ENCODE measurements at places on chromosomes 13 and 19.

- no peaks in the 10 kb centered on the region for H3K27me3 ChIP-seq
- peaks cover 8% of the 10 kb centered on the region for H3K36me3 ChIP-seq
- no peak overlapping the region for H3K27ac ChIP-seq
- DNase-seq, result no peak
- H3K4me1 ChIP-seq, result peaks cover 41% of the 10 kb centered on the region
Measured at GRCh38 chr19:928471-929202, 2.8 kb downstream of the ARID3A start.

GRCh38 chr13:82681535-82681934 lies 1200.7 kb downstream of the SLITRK1 start:
- H3K36me3 ChIP-seq, result no peaks in the 10 kb centered on the region
- DNase-seq, result no peak
- no peaks in the 10 kb centered on the region for H3K27me3 ChIP-seq
- no peak overlapping the region for H3K4me3 ChIP-seq

GRCh38 chr13:24617256-24618010 lies 62.8 kb upstream of the ATP12A start:
- no peaks in the 10 kb centered on the region for H3K27me3 ChIP-seq
- no peak overlapping the region for H3K4me3 ChIP-seq
- no peaks in the 10 kb centered on the region for H3K4me1 ChIP-seq
- no peak for DNase-seq

GRCh38 chr13:64528838-64529237 lies 2701.3 kb downstream of the PCDH9 start:
- H3K4me3 ChIP-seq, result no peak overlapping the region
- no peaks in the 10 kb centered on the region for H3K4me1 ChIP-seq
- no peak overlapping the region for H3K27ac ChIP-seq
- no peak for DNase-seq
- no peaks in the 10 kb centered on the region for H3K27me3 ChIP-seq
- no peaks in the 10 kb centered on the region for H3K36me3 ChIP-seq

DNA sequence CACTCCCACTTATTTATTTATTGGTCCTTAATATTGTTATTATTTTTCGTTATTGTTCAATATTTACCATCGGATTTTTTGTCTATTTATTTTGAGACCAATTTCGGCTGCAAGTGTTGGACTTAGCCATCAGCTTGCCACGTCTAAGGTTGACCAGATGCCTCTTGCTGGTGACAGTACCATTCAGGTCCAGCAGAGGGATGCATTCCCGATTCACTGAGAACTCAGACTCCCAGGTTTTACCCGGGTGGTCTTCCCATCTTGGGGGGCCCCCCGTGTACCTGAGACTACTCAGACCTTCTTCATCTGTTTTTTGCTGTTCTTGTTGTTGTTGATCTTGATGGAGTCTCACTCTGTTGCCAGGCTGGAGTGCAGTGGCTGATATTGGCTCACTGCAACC lies 1435.2 kb downstream of the UQCRFS1 start:
- no peaks in the 10 kb centered on the region for H3K4me1 ChIP-seq
- H3K27ac ChIP-seq, result no peak overlapping the region
- no peak for DNase-seq

DNA sequence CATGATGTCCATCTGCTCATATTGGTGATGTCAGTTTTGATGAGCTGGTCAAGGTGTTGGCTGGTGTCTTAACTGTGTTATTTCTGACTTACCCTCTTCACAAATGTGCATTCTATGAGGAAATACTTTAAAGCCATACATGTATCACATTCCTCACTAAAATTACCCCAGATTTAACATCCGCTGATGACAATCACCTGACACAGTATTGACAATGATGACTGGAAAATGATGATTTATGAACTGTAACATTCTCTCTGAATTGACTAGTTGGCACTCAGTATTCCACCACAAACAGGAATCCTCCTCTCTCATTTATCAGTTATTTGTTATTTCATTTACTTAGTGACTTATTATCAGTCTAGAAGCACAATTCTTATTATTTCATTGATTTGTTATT lies 117.3 kb downstream of the ITGBL1 start:
- DNase-seq, result no peak
- no peaks in the 10 kb centered on the region for H3K27me3 ChIP-seq
- H3K36me3 ChIP-seq, result no peaks in the 10 kb centered on the region
- no peaks in the 10 kb centered on the region for H3K4me1 ChIP-seq
- H3K4me3 ChIP-seq, result no peak overlapping the region
- no peak overlapping the region for H3K27ac ChIP-seq

GRCh38 chr13:109786457-109787134 lies at the start of gene IRS2:
Gene IRS2 (minus strand): TSS chr13:109786583. CDS start chr13:109786053, 530 bp downstream.
- H3K4me1 ChIP-seq, result peaks cover 34% of the 10 kb centered on the region
- H3K27me3 ChIP-seq, result no peaks in the 10 kb centered on the region
- DNase-seq, result peak; percentile 96
- peak within 1 kb of the TSS; percentile 91 for H3K27ac ChIP-seq

- H3K4me1 ChIP-seq, result no peaks in the 10 kb centered on the region
- no peak for DNase-seq
- H3K27ac ChIP-seq, result no peak overlapping the region
- no peaks in the 10 kb centered on the region for H3K27me3 ChIP-seq
Measured at GRCh38 chr13:83666141-83666540, 216.1 kb downstream of the SLITRK1 start.

DNA sequence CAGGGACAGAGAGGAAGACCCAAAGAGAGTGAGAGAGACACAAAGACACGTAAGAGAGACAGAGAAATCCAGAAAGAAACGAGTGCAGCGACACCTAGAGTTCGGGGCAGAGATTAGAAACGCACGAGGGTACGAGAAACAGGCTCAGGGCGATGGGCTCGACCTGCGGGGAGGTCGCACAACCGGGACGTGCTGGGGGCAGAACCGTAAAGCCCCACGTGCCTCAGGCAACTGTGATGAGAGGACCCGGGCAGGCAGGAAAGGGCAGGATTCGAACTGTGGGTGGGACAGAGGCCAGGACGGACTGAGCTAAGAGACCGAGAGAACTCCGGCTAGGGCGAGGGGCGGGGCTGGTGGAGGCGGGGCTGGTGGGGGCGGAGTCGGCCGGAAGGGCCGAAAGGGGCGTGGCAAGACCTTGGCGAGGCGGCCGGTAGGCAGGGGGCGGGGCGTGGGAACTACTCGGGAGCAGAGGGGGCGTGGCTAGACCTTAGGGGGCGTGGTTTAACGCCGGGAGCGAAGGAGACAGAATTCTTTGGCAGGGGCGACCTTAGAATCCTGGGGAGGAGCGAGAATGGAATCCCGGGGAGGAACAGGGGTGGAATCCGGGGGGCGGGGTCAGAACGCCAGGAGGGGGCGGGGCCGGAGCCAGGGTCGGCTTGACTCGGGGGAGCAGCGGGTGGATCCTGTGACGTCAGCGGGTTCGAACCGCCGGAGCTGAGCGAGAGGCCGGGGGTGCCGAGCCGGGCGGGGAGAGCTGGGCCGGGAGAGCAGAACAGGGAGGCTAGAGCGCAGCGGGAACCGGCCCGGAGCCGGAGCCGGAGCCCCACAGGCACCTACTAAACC lies at the start of gene NECTIN2:
NECTIN2 (plus strand) TSS at position 686 of the 843 bp plus-strand sequence. CDS start 229 bp downstream, outside the sequence.
- no peaks in the 10 kb centered on the region for H3K36me3 ChIP-seq
- no peaks in the 10 kb centered on the region for H3K27me3 ChIP-seq
- H3K27ac ChIP-seq, result peak within 1 kb of the TSS; percentile 97
- H3K4me3 ChIP-seq, result peak within 1 kb of the TSS; percentile 100
- H3K4me1 ChIP-seq, result peaks cover 57% of the 10 kb centered on the region

Measured in suprapubic skin (tissue), 4 donors.